T-cell (primary cell): ENCODE measurements at places on chromosomes 6 and 20. TPM values are rescaled to one million over a fixed set of nuclear protein-coding genes. Genes with fewer than 3 reads are reported as not detected.

RBCK1 gene
- total RNA-seq: 87.0 TPM

TSPYL4 gene
- 44.9 TPM for total RNA-seq

ALDH8A1 gene
- total RNA-seq: 1.8 TPM

ORC3 gene
- total RNA-seq: 20.9 TPM

ABHD16B gene
- not detected for total RNA-seq

MRAP2 gene
- not detected for total RNA-seq

SLC22A7 gene
- not detected for total RNA-seq

STXBP5 gene
- total RNA-seq: 26.8 TPM

LINC00237 gene
- total RNA-seq: not detected

FBXO5 gene
- 8.1 TPM for total RNA-seq

ME1 gene
- total RNA-seq: 1.0 TPM

CNR1 gene
- total RNA-seq: 0.47 TPM

C20orf141 gene
- total RNA-seq: not detected

MTG2 gene
- 51.9 TPM for total RNA-seq

DDR1 gene
- total RNA-seq: 18.9 TPM

CALHM5 gene
- total RNA-seq: not detected

LPA gene
- 0.09 TPM for total RNA-seq

FAM217A gene
- not detected for total RNA-seq

HLA-DPB1 gene
- 73.2 TPM for total RNA-seq

SLC29A1 gene
- 1.3 TPM for total RNA-seq

INSM1 gene
- total RNA-seq: not detected

ILRUN gene
- 62.8 TPM for total RNA-seq

NUP153 gene
- total RNA-seq: 50.9 TPM

ADGRF4 gene
- not detected for total RNA-seq

FNDC1 gene
- not detected for total RNA-seq

NOTCH4 gene
- 1.1 TPM for total RNA-seq

MCHR2 gene
- not detected for total RNA-seq

MACROD2 gene
- 1.3 TPM for total RNA-seq

RSPH4A gene
- 0.91 TPM for total RNA-seq

MED23 gene
- total RNA-seq: 45.6 TPM

BPIFA1 gene
- not detected for total RNA-seq

IMPG1 gene
- total RNA-seq: not detected

MDFI gene
- total RNA-seq: not detected

WFDC10B gene
- total RNA-seq: not detected

ELOVL5 gene
- 87.9 TPM for total RNA-seq
